Stimulated activated CD8-positive, alpha-beta memory T cell treated with anti-CD3 and anti-CD28 coated beads, Interleukin-7, amount 100 ng/mL, for 48 hours (primary cell): ENCODE measurements at places on chromosomes 12 and 14.

DNA sequence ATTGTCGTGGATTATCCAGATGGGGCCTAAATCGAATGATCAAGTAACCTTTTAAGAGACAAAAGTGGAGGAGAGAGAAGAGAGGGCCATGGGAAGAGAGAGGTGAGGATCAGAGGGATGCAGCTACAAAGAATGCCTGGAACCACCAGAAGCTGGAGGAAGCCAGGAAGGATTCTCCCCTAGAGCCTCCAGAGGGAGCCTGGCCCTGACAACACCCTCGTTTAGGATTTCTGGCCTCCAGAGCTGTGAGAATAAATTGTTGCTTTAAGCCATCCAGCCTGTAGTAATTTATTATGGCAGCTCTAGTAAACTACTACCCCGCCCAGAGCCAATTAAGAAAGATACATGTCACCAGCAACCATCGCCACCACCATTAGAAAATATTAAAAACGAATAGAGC lies 46.2 kb upstream of the GSC start:
- no peak for DNase-seq

DNA sequence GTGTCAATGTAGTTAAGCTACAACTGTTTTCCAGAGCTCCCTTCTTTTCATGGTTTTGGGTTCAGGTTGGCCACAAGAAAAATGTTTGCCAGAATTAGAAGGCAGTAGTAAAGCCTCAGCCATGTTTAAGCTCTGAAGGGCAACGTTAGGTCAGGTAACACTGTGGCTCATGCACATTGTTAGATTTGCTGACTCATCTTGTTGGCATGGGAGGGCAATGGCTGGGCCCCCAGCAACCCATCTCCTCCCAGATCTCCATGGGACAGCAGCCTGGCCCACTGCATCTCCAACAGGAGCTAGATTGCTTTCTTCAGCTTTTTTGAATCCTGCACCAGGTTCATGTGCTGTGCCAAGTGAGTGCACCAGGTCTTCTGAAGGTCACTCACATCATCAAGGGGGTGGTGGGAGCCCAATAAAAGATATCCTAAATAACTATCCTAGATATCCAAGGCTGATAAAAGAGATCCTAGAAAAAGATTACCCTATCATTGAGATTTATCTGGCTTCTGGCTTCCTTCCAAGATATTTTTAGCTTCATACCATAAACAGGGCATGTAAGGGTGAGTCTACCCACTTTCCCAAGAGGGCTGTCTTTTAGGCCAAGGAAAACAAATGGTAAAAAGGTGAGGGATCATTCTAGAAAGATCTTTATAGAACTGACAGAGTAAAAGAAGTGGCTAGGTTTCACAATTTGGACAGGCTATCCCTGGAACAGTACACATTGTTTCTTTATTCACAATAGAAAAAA lies 28.9 kb downstream of the PTGER2 start:
- no peak for DNase-seq

- DNase-seq, result no peak
These were observed 16.1 kb downstream of the NRXN3 start for GRCh38 chr14:78186277-78186676.

GRCh38 chr12:119136811-119137410 lies 41.8 kb upstream of the HSPB8 start:
- DNase-seq, result no peak

DNA sequence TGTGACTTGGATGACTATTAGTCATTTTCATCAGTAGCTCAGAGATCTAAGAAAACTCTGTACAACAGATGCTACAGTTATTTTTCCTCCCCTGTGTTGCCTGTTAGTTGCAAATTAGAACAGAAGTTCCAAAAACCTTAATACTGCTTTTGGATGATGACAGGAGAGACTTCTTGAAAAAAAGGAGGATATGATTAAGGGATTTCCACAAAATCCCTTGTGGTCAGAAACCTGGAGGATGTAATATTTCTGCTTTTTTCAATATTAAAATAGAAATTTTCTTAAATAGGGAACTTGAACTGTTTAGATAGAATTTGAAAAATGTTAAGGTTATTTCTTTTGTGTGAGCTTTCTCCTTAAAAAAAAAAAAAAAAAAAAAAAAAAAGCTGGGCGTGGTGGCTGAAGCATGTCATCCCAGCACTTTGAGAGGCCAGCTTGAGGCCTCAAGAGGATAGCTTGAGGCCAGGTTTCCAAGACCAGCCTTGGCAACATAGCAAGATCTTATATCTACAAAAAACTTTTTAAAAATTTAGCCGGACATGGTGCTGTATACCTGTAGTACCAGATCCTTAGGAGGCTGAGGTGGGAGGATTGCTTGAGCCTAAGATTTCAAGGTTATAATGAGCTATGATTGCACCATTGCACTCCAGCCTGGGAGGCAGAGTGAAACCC lies 14.1 kb downstream of the CMAS start:
- no peak for DNase-seq

- DNase-seq, result no peak
These were observed 148.2 kb downstream of the KIF21A start for GRCh38 chr12:39294715-39295114.

DNA sequence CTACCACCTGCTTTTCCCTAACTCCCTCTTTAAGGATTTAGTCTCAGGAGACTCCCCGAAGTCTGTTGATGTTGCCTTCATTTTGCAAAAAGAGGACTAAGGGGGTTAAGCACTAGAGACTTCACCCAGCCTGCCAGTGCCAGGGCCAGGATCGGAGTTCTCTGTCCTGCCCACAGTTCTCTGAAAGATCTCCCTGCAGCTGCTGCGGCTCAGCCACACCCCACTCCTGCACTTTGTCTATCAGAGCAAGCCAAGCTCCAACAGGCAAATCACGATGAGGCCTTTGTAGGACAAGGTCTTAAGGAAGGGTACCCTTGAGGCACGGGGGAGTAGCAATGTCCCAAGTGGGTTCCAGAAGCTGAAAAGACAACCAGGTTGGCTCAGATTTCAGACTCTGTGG lies 148.8 kb upstream of the EGLN3 start:
- no peak for DNase-seq

DNA sequence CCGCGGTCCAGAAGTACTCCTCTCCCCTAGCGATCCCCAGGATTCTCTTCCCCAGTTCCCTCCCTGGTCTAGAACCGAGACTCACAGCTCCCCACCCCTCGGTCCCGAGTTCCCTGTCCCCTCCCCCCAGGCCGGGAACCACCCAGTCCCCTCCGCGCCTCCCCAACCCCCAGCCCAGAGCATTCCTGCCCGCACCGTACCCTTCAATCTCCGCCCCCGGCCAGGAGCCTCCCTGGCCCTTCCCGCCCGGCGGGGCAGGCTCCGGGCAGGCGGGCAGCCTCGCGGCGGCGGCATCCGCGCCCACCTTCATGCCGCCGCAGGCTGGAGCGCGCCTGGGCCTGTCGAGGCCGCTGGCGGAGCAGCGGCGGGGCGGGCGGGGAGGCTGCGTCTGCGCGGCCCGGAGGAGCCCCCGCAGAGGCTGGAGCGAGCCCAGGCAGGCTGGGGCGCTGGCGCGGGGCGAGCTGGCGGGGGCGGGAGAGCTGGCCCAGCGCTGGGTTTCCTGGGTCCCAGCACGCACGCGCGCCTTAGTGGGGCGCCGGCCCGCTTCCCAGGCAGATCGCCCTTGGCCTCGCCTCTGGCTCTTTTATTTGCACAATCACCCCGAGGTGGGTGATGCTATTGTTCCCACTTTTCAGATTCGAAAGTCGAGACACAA lies 22.2 kb upstream of the GPR132 start:
- no peak for DNase-seq

GRCh38 chr12:54937376-54937775 lies 47.2 kb downstream of the TESPA1 start:
- DNase-seq, result no peak

GRCh38 chr12:109295764-109296425 lies 13.2 kb downstream of the FOXN4 start:
- DNase-seq, result no peak

GRCh38 chr14:24991288-24991687 lies 58.7 kb downstream of the STXBP6 start:
- no peak for DNase-seq

GRCh38 chr12:104207416-104208205 lies 8.0 kb upstream of the TXNRD1 start:
- no peak for DNase-seq

GRCh38 chr12:130669205-130669557 lies 46.9 kb downstream of the RIMBP2 start:
- no peak for DNase-seq

DNA sequence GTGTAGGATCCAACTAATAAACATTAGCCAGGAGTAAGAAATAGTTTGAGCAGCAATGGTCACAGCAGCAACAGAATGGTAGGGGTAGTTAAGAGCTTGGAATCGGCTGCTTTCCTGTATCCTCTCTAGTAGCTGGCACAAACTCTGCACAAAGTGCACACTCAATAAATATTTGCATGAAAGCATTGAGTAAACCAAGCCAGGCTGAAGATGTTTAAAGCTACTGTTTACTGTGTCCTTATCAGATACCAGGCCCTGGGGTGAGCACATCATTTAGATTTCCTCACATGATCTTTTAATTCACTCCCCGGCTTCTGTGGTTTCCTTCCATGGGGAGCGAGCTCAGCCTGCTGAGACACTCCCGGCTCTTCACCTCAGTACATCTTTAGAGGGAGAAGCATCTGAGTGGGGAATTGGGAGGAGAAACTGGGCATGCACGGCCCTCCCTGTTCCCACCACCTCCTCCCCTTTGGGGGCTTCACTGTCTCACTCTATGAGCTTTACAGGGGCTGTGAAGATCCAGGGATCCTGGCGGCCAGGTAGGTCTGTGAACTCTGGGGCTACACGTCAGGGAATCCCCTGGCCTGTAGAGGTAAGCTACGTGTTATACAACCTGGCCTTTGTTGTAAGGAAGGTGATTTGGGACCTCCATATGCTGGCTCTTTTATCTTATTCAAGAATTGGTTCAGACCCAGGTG lies 107.2 kb upstream of the VASH1 start:
- no peak for DNase-seq

GRCh38 chr12:46898152-46898931 lies 72.5 kb upstream of the SLC38A4 start:
- DNase-seq, result no peak

GRCh38 chr12:89947437-89948270 lies 239.0 kb upstream of the ATP2B1 start:
- no peak for DNase-seq
